ENCODE measurements at places on chromosomes 5 and 9.

DNA sequence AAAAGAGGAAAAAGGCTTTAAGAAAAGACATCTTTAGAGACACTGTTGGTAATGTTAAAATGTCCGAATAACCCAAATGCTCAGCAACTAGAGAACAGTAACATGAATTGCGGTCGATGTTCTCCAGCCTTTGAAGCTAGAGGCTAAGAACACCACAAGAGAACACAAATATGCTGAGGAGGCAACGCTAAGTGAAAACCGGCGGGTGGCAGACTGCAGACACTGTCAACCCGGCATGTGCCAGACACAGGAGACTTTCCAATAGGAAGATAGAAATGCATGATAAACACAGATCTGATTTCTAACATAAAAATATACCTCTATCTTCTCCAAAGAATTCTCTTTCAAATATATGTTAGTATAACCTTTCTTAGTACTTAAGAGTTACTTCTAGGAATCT lies 18.4 kb upstream of the DDX41 start:
- DNase-seq, result no peak

- DNase-seq, result no peak
Observed at GRCh38 chr5:61507232-61507631, 175.2 kb downstream of the ZSWIM6 start.

- no peak for DNase-seq
Observed at GRCh38 chr5:163564321-163564938, 59.0 kb downstream of the MAT2B start.

- no peak for DNase-seq
Observed at GRCh38 chr9:70083429-70083828, 39.8 kb downstream of the MAMDC2 start.

GRCh38 chr9:129324808-129325502 lies 146.9 kb upstream of the IER5L start:
- no peak for DNase-seq

DNA sequence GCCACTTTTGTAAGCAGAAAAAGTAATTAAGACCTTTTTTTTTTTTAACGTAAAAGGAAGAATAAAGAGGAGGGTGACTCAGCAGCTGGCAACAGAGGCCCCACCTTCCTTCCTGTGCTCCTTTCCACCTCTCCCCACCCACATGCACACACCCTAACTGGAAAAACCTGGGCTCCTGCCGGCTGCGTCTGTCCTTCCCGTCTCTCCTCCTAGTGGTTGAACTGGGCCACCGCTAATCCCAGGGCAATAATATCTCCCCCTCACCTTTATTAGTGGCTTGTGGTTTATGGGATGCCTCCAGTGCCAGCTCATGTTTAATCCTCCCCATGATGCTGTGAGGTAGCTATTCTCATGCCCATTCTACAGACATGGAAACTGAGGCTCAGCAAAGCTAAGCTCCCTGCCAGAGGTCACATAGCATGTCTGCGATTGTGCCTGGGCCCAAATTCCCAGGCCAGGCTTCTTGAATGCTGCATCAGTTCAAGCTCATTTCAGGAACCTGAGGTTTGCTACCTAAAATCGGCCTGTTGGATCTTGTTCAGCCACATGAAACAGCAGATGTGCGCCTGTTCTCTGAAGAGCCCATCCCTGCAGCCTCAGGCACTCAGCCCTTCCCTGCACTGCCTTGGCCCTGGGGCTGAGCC lies 60.9 kb upstream of the IL17B start:
- DNase-seq, result no peak

- DNase-seq, result no peak
Observed at GRCh38 chr9:95189251-95190098, 128.0 kb downstream of the FANCC start.

DNA sequence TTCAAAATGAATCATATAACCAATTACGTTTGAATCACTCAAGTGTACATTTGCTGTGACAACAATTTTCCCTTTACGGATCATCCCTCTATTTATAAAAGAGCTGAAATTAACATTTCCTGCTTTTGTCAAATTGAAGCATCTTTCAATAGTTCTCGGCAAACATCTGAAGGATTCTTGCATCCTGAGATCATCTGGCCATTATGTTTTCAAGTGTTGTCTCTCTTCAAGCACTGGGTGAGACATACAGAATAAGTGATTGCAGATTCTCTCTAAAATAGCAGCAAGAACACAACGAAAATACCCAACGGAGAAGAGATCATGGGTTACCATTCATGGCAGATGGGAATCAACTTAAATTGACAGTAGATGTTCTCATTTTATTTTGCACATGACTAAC lies 283.4 kb upstream of the GRAMD2B start:
- DNase-seq, result no peak

DNA sequence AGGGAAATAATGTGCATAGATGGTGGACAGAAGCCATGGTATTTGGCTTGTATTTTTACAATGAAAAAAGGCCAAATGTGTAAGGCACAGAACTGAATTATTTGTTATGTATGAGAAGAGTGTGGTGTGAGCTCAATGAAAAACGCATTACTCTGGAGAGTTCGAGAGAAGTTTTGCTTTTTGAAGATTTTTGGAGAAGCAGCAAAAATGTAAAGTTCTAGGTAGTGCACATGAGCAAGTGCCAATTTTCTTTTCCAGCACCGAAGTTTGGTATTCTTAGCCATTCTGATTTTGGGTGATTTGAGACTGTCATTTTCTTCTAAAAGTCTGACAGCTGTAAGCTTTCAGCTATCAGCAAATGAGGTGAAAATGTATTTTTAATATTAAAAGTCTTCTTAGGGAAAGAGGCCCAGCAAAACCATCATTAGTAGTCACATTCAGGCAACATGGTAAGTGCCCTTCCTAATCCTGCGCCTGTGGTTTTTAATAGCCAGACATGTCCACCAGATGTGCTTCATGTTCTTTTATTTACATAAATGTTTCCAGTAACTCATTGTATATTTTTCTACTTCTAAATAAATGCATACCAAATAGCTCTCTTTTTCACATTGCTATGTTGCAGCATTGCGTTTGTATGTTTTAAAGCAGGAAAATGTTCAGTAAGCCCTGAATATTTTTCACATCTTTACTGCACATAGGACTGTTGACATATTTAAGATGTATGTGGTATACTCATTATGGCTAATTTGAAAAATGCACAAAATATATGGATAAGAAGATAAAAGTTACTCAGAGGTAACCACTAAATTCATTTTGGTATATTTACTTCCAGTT lies 50.4 kb downstream of the RASGRF2 start:
- no peak for DNase-seq

DNA sequence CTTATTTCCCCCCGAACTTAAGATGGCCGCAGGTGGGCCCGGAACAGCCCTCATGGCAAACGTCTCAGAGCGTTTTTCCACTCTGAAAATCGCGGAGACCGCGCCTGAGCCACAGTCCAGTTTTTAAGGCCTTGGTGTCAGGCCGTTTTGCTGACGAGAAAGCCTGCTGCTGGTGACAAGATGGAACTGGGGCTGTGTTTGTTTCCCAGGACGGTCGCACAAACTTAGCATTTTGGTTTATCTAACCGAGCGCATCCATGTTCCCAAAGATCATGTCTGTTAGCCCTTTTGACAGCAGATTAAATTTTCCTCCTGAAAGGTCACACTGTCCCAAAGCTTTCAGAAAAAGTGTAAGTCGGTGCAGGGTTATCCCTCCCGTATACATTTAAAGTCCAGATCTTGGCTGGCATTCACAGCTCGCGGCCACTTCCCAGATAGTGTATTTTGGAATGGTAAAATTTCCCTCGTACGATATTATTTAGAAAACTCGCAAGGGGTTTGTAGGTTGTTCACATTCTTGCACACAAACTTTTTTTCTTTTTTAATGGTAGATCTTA lies 812 bp downstream of the SREK1 start:
- no peak for DNase-seq

DNA sequence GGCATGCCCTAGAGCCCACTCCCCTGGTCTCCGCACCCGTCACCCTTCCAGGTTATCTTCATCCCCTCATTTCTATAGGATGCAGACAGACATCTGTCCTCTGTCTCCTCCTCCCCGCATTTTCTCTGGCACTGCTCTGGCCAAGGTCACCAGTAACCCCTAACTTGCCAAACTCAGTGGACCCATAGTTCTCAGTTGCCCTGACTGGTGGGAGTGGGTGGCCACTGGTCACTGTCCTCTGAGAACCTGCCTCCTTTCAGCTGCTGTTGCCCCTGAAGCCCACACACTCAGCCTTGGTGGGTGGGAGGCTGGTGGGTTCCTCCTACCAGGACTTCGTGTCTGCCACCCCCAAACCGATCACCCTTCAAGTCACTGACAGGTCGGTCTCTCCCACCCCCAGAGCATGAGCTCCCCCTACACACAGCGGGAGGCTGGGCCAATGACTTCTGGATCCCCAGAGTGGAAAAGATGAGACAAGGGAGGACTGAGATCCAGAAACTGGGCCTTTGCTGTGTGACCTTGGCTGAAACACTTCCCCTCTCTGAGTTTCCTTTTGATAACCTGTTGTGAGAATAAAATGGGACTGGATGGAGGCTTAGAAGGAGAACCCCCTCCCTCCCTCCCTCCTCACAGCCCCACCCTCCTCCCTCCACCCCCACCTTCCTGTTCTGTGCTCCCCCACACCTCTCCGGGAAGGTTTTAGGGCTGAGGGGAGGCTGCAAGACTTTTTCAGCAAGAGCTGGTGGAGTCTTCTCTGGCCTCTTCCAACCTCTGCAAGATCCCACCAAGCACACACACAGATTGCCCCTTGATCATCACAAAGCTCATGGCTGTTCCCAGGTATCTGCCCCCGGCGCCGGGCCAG lies 2.4 kb upstream of the DBN1 start:
- no peak for DNase-seq

- DNase-seq, result no peak
Observed at GRCh38 chr9:83432104-83432627, 106.0 kb downstream of the FRMD3 start.

GRCh38 chr5:134584662-134585061 lies 48.0 kb downstream of the SAR1B start:
- DNase-seq, result no peak

DNA sequence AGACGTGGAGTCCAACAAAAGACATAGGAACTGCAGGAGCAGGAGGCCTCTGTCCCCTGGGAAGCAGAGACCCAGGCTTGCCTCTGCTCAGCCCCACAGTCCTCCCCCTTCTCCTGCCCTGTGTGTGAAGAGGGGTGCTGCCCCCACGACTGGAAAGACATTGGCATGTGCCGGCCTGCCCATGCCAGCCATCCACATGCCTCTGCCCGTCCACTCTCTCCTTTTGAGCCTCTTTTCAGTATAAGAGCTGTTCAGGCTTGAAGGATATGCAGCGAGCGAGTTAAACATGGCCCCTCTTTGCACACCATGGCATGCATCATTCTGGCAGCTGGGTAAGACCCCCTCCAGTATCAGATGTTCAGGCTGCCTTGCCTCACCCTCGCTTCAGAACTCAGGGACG lies 159.7 kb upstream of the OTULINL start:
- DNase-seq, result no peak
